ENCODE measurements at places on chromosomes 6 and 20.

DNA sequence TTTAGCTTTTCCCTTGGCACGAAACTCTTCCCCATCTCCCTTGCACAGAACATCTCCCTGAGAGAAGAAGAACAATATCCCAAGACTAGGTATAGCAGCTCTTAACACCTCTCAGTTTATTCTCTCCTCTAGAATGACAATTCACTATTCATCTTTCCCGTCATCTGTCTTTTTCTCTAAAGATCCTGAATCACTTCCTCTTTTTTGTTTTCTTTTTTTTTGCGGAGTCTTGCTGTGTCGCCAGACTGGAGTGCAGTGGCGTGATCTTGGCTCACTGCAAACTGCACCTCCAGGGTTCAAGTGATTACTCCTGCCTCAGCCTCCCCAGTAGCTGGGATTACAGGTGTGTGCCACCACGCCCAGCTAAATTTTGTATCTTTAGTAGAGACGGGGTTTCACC, 574.4 kb upstream of the MAP3K7 start:
- no peak for DNase-seq

DNA sequence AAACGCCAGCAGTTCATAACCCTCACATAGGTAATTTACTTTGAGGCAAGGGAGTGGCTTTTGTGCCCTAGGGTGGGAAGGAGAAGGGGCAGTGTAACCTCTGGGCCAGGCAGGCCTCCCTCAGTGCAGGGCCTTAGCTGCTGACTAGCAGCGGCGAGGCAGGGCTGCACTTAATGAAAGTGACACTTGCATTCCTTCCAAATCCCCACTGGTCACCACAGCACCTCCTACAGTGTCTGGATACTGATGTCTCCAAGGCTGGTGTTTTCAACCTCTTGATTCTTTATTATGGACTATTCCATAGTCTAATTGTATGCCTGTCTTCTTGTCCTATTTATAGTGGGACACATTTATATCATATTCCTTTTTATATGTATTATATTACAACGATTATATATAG, 152.7 kb downstream of the LY86 start:
- DNase-seq = no peak

DNA sequence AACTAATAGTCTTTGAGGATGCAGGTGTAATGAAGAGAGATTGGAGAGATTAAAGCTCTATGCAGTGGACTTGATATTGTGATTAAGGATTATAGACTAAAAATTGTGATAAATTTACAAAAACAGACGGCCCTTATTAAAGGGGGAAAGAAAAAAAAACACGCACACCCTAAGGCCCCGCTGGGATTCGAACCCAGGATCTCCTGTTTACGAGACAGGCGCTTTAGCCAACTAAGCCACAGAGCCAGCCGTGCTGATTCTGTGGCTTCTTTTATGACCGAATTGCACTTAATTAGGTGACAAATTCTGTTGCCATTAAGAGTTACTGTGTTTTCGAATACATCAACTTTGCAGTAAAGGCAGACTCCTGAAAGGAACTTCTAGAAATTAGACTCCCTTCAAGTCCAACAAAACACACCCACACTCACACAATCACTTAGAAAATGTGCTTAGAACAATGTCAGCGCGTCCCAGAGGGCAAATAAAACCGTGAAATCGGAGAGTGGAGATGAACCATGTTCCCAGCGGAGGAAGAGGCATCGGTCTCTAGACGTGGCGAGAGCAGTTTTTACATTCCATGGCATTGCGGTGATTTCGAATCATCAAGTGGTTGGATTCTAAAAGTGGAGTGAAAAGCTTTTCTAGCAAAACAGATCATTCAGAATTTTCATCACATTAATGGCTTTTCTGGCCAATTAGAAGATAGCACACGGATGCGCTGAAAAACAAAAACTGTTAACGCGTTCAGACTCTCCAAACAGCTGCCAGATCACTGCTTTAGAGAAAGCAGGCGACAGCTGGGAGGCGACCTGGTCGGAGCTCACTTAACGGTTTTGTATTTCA, 122.6 kb downstream of the GPX5 start:
- peak; percentile 11 for DNase-seq

DNA sequence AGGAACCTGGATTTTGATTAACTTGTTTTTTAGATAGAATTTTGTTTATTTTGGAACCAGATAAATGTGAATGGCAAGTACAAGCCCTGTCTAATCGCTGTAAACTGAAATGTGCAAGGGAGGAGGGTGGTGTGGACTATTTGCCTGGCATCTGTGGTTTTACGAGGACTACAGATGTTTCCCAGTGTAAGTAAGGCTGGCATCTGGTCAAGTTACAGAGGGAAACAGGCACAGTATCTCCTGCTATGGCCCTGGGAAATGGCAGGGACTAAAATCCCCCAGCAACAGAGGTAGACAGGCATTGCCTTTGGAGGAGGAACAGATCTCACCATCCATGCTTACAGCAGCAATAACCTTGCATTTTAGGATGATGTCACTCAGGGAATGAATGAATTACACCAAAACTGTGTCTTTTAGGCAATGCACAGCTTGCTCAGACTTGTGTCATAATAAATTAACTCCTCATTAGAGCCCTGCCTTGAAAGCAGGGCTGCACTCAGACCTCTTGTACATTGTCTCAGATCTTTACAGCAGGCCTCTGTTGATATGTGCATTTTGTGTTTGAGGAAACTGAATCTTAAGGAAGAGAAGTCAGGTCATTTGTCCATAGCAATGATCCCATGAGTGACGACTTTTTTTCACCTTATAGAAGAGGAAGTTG, 96.2 kb downstream of the TCP11 start:
- no peak for DNase-seq

DNA sequence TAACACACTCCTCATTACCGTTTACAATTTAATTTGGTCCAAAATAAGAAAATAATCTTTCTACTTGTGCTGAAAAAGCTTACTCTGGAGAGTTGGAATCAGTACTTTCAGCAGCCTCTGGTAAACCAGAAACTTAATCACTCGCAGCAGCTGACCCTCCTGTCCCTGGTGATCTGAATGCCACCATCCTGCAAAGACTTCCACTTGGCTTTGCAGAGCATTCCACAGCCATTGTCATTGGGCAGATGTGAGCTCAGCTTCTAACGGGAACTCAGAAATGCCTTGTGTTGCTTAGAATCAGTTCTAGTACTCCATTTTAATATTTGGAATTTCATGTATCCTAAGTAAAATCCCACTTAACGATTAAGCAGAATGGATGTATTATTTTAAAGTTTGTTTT, 59.7 kb downstream of the PHACTR1 start:
- no peak for DNase-seq

DNA sequence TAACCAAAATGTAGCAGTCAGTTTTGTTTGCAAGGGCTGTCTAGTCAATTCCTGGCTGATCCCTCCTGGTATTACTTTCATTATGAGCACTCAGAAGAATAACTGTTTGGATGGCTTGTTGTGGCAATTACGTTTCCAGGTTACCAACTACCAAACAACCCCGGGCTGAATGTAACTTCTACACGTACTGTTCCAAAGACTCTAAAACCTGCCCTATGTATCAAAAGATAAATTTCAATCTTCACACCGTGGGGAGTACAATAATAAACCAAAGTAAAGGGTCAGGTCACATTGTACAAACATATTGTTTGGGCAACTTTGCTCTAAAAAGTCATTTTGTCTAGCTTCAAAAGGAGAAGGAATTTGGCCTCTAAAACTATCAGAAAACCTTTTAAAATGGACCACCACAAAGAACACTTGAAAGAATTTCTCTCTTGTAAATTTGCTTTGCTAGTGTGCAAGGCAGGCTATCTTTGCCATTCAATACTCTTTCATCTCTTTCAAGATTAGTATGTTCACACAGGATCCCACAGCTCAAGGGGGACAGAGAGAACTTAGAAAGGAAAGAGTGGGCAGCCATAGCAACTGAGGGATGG, 27.6 kb downstream of the DCDC2 start:
- no peak for DNase-seq

- no peak for DNase-seq
Observed at GRCh38 chr6:29757701-29758293, 34.6 kb downstream of the HLA-F start.

- DNase-seq = no peak
Observed at GRCh38 chr20:32945710-32946221, 58.5 kb downstream of the SUN5 start.

GRCh38 chr20:51313358-51313827, 229.1 kb downstream of the NFATC2 start:
- DNase-seq = no peak

DNA sequence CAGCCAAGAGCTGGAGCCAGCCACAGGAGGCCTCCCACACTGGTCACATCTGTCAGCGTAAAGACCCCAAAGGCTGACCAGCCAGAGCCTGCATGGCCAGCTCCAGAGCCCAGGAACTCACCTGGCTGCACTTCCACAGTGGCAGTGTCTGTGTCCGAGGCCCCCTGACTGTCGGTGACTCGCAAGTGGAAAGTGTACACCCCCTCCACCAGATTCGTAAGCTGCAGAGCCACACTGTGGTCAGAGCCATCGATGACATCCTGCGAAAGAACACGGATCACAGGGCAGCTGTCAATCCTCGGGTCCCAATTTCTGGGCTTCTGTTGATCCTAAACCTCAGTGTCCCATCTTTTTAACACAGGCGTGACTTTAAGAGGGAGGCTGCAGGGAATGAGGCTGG, 69.3 kb downstream of the ALDH5A1 start:
- DNase-seq = no peak

- DNase-seq = no peak
Observed at GRCh38 chr6:24334285-24334684, 23.6 kb downstream of the DCDC2 start.

- DNase-seq = no peak
Observed at GRCh38 chr20:46376196-46376785, 30.1 kb downstream of the ELMO2 start.

GRCh38 chr6:45895569-45895968, 120.1 kb downstream of the CLIC5 start:
- no peak for DNase-seq

- DNase-seq = no peak
Observed at GRCh38 chr20:8909596-8909995, 159.3 kb upstream of the PLCB4 start.

DNA sequence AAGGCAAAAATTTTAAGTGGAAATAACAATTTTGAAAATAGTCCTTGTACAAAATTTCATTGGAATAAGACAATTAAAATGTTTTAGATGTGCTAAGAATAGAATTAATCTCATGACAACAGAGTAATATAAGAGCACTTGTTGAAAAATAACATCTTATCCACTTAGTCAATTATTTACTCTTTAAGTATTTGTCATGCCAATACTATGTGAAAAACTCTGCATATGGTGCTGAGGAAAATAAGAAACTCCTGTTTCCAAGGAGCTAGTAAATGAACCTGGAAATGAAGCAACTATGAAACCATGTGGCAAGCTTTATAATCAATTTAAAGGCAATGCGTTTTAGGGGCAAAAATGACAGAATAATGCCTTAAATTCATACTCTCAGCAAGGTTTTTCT, 42.7 kb upstream of the HCRTR2 start:
- DNase-seq = no peak

DNA sequence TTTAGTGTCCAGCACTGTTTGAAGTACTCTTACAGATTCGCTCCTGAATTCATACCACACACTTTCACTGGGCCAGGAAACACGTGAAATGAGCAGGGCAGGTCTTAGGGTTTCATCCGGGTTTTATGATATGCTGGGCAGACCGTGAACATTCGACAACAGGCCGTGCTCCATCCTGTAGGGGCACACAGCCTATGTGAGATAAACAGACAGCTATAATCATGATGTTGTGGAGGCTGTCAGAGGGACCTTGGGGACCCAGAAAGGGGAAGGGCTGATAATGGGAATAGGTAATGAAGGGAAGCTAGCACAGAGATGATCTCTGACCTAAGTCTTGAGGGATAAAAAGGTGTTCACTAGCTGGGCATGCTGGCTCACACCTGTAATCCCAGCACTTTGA, 110.4 kb downstream of the RIN2 start:
- DNase-seq = no peak

GRCh38 chr6:147255948-147256674, 51.9 kb downstream of the STXBP5 start:
- DNase-seq = no peak

- no peak for DNase-seq
Observed at GRCh38 chr6:32045811-32046449, 7.7 kb downstream of the CYP21A2 start.

DNA sequence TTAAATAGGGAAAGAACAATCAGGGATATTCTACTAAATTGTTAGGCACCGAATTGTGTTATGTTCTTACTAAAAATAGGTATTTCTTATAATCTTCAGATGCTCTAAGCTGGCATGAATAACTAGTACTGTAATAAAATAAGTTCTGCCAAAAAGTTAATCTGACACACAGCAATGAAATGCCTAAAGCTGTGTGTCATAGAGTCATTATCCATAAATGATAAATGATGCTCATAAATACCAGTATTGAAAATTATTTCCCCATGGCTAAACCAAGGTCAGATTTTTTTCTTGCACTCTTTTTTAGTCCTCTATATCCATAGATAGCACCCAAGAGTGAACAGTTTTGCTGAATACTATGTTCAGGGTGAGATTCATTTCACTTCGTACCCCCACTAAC, 11.7 kb upstream of the PRIM2 start:
- no peak for DNase-seq

DNA sequence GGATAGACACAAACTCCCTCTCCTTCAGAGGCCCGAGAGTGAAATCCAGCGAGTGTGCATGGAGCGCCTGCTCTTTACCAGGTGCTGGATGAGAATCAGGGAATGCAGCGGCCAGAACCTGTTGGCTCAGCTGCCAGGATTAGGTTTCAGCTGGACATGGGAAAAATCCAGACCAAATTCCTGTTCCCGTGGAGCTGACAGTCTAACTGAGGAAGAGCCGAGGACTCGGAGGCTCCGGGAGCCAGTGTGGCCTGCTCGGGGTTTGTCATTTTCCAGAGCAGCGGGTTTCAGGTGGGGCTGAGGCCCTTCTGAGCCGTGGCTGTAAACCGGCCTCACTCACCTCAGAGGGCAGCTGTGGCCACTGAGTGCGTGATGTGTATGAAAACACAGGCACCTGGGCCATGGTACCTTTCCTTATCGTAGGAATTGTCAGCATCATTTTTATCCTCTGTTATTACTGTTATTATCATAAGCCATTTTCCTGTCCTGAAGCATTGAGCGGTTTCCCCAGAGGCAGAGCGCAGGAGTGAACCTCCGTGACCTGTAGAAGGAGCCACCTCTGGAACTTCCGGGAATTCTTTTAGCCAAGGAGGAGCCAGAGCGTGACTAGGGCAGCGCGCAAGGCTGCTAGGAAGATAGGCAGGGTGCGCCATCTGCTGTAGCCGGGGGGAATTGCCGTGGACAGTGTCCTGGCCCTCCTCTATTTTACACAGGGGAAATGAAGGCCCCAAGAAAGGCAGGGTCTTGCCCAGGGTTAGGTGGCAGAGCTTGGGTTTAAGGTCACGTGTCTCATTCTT, 27.3 kb downstream of the PKIG start:
- peak; percentile 83 for DNase-seq

GRCh38 chr6:159969921-159970320, 1.0 kb downstream of the IGF2R start:
- peak; percentile 41 for DNase-seq

GRCh38 chr6:96345501-96345900, 176.1 kb upstream of the UFL1 start:
- DNase-seq = no peak
